Frontal cortex (tissue), 4 donors: ENCODE measurements at places on chromosomes 11 and 22. TPM values are rescaled to one million over a fixed set of nuclear protein-coding genes. Genes with fewer than 3 reads are reported as not detected.

Gene NPTXR
- total RNA-seq: 10.6 TPM

GRCh38 chr11:102410382-102410784 is 42.2 kb downstream of the TMEM123 start:
- no peak for DNase-seq

DNA sequence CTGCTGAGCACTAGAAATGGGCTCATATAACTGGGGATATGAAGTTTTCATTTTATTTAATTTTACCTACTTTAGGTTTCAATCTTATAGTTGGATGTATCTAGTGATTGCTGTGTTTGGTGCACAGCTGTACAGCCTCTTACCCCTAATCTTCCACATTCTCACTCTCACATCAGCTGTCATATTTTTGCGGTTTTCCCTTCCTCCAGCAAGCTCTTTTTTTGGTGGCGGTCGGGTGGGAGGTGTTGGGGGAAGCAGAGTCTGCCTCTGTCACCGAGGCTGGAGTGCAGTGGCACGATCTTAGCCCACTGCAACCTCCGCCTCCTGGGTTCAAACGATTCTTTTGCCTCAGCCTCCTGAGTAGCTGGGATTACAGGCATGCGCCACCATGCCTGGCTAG is 445.1 kb upstream of the ISX start:
- DNase-seq: no peak

DNA sequence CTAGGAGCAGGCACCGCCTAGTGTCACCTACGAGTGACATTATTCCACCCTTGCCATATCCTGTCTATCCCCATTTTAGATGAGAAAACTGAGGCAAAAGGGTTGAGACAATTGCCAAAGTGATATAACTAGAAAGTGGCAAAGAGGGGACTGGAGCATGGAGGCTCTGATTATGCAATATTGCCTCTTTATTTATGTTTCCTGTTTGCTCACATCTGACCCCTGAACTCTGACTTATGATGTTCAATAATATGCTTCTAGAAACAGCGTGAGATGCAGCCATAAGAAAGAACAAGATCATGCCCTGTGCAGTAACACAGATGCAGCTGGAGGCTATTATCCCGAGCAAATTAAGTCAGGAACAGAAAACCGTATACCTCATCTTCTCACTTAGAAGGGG is 7.7 kb downstream of the ELF5 start:
- DNase-seq: no peak

GRCh38 chr11:13993096-13993765 is 30.7 kb downstream of the SPON1 start:
- DNase-seq: no peak

DNA sequence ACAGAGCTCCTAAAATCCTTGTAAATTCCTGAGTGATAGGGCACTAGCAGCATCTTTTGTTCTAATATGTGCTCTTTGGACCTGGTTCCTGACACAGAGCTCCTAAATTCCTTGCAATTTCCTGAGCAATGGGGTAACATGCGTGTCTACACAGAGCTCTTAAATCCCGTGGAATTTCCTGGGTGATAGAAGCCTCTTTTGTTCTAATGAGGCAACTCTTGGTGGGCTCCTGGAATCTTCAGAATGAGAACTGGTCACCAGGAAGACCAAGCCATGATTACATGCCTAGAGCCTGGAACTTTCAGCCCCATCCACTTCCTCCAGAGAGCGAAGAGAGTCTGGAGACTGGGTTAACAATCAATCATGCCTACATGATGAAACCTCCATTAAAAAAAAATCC is 19.0 kb downstream of the RSF1 start:
- no peak for DNase-seq
